A172 (cell line): ENCODE measurements at places on chromosomes 11 and 22. TPM values are rescaled to one million over a fixed set of nuclear protein-coding genes. Genes with fewer than 3 reads are reported as not detected.

- DNase-seq = no peak
Measured at GRCh38 chr22:41394012-41394356, 12.2 kb downstream of the TEF start.

DNA sequence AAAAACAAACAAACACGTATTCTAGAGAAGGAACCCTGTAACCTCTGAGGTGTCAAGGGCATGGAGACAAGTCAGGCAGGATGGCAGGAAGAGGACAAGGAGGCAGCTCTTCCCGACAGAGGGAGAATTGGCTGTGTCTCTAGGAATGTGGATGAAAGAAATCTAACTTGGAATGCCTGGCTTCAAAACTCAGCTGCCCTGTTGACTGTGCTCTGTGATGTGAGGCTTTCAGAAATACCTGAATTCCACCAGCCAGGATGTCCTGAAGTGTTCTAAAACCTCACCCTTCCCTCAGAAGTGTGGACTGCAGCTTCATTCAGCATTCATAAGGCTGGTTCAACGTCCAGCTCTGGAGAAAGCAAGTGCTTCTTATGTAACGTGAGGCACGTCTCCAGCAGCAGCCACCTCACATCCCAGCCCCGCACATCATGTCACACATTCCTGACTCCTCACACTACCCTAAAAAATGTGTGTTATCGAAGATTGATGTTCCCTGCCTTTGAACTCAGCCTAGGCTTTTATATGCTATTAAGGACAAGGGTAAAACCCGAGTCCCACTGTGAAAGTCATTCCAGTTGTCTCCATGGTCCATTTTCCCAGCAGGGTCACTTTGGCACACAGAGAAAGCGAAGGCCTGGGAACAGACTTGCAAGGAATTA is 398.9 kb downstream of the ETS1 start:
- no peak for DNase-seq

Gene MS4A14
- not detected in 2 replicates for total RNA-seq

GRCh38 chr11:36015799-36016198 is 71.9 kb downstream of the LDLRAD3 start:
- no peak for DNase-seq

DNA sequence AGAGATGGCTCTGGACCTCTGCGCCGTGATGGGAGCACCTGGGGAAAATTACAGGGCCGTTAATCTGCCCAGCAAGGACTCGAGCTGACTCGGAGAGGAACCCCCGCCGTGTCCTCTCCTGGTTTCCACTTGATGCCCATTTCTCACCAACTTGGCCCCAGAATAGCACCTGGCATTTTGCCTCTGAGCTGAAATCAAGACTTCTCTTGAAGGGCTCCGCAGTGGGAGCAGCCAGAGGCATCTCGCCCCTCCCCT is 19.0 kb upstream of the CABP7 start:
- DNase-seq = peak; percentile 26

- no peak for DNase-seq
Measured at GRCh38 chr11:62835336-62835735, 2.7 kb upstream of the TEX54 start.

GRCh38 chr11:102157219-102157618 is 47.0 kb downstream of the YAP1 start:
- DNase-seq = peak; percentile 31

GRCh38 chr11:60953781-60954180 is 1.8 kb upstream of the SLC15A3 start:
- no peak for DNase-seq

Gene OR51B5
- 17.4 and 17.7 TPM in 2 replicates for total RNA-seq

Gene PATE4
- total RNA-seq = not detected in 2 replicates

GRCh38 chr11:914747-915501 is 4.3 kb upstream of the CHID1 start:
- no peak for DNase-seq

DNA sequence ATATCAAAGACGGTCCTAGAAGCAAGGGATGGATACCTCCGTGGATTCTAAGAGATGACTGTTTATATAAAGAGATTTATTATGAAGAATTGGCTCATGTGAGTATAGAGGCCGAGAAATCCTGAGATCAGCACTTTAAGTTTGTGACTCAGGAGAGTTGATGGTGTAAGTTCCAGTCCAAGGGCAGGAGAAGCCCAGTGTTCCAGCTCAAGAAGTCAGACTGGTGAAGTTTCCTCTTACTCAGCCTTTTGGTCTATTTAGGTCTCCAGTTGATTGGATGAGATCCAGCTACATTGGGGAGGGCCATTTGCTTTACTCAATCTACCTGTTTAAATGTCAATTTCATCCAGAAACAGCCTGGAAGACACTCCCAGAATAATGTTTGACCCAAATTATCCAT is 45.1 kb downstream of the TSPAN18 start:
- DNase-seq = no peak
